ENCODE measurements at places on chromosomes 12 and 14. TPM values are rescaled to one million over a fixed set of nuclear protein-coding genes. Genes with fewer than 3 reads are reported as not detected.

- no peak for DNase-seq
Measured at GRCh38 chr14:101480747-101481530, 80.4 kb upstream of the DIO3 start.

DNA sequence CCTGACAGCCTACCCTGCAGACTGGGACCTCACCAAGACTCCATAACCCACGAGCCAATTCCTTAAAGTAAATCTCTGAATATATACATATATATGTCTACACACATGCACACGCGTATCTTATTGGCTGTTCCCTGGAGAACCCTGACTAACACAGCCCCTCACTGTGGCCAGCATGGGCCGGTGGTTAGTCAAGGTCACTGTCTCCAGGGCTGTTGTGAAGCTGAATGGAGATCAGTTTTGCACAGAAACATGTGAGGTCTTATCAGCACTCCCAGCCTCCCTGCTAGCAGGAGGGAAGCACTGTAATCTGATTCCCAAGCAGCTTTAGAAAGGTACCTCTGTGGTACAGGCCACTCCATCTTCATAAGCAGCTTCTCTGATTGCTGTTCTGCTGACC, 46.6 kb upstream of the PLEKHG6 start:
- no peak for DNase-seq

- no peak for DNase-seq
Measured at GRCh38 chr12:101795786-101796185, 35.0 kb downstream of the GNPTAB start.

DNA sequence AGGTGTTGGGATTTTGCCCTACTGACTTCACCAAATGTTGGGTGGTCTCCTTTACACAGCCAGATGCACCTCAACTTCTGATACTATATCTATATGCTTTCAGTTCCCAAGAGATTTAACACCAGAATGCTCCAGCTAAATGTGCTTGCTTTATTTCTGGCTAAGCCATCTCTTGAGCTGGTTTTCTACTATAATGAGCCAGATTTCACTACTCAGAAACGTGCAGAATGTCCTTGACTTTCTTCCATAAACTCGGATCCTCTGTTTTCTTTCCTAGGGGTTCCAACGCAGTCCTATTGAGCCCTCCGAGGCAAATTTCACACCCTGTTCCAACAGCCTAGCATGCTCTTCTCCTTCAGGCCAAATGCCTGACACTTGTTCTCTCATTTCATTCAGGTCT, 200.3 kb downstream of the DPY19L2 start:
- no peak for DNase-seq

- no peak for DNase-seq
Measured at GRCh38 chr12:93300611-93301021, 77.1 kb upstream of the NUDT4 start.

- DNase-seq = peak; percentile 11
Measured at GRCh38 chr12:69688471-69689427, 10.4 kb downstream of the BEST3 start.

GRCh38 chr14:68707482-68707881, 85.4 kb downstream of the ZFP36L1 start:
- no peak for DNase-seq

GRCh38 chr14:101353422-101353821, 207.9 kb upstream of the DIO3 start:
- DNase-seq = no peak

- DNase-seq = no peak
Measured at GRCh38 chr14:70897464-70897863, 9.8 kb upstream of the PCNX1 start.

GRCh38 chr14:93430315-93431035, at the start of gene UNC79:
Gene UNC79, plus strand, starts transcription at chr14:93430939. Its CDS starts 91 bp downstream, at chr14:93431030.
- peak; percentile 43 for DNase-seq

DNA sequence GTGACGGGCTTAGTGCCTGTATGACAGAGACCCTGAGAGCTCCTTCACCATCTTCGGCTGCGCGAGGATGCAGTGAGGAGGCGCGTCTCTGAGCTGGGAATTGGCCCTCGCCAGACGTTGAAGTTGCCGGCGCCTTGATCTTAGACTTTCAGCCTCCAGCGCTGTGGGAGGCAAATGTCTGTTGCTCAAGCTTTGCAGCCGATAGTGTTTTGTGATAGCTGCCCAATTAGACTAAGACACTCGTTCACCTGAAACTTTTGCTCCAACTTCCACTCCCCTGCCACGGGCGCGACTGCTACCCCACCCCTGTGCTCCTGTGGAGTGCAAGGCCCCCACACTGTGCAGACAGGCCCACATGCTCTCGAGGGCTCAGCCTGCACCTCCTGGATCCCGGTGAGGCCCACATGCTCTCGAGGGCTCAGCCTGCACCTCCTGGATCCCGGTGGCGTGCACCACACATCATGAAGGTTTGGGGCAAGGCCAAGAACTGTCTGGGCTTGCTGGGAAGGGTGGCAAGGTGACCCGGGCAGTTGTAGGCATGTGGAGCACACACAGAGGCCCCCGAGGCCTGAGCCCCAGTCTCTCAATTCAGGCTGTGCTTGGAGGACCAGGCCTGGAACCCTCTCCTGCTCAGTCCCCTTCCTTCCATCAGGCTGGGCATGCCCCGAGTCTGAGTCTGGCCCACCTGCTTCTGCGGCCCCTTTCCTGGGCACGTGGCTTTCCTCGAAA, 324.6 kb downstream of the TMEM121 start:
- peak; percentile 27 for DNase-seq

- DNase-seq = no peak
Measured at GRCh38 chr12:7981446-7981845, 45.5 kb upstream of the SLC2A3 start.

DNA sequence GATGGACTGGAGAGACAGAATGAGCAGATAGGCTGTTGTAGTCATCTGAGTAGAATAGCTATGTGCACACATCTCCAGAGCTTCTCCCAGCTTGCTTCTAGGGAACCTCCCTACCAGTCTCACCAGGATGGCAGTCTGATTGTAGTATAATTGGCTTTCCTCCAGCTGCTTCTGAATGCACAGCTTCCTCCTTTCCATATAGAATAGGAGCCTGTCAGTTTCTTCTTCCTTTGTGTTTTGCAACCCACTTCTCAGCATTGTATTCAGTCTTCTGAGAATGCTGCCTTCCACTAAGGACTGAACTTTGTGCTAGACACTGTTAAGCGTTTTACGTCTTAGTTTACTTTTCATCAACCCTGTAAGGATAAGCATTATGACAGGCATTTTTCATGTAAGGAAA, 2.2 kb upstream of the CSAD start:
- no peak for DNase-seq

DNA sequence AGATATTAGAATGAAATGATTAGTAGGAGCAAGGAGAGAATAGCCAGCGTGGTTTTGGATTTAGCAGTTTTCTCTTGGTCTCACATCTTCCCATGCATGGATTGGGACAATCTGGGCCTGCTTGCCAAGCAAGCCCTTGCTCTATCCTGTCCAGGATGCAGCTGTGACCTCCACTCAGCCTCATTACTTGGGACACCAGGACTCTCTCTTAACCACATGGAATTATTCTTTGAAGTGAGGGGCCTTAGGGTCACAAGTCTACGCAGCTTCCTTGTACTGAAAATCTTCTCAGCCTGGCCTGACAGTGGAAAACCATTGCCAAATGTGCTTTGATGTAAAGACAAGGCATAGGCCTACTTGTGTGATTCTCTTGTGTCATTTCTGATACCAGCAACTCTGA, 28.0 kb upstream of the DCN start:
- no peak for DNase-seq

GRCh38 chr12:64757771-64758170, 1.4 kb downstream of the GNS start:
- no peak for DNase-seq

- DNase-seq = no peak
Measured at GRCh38 chr14:23307687-23308644, 1.3 kb downstream of the BCL2L2 start.

GRCh38 chr12:94333396-94333795, 126.3 kb downstream of the CEP83 start:
- DNase-seq = no peak

DNA sequence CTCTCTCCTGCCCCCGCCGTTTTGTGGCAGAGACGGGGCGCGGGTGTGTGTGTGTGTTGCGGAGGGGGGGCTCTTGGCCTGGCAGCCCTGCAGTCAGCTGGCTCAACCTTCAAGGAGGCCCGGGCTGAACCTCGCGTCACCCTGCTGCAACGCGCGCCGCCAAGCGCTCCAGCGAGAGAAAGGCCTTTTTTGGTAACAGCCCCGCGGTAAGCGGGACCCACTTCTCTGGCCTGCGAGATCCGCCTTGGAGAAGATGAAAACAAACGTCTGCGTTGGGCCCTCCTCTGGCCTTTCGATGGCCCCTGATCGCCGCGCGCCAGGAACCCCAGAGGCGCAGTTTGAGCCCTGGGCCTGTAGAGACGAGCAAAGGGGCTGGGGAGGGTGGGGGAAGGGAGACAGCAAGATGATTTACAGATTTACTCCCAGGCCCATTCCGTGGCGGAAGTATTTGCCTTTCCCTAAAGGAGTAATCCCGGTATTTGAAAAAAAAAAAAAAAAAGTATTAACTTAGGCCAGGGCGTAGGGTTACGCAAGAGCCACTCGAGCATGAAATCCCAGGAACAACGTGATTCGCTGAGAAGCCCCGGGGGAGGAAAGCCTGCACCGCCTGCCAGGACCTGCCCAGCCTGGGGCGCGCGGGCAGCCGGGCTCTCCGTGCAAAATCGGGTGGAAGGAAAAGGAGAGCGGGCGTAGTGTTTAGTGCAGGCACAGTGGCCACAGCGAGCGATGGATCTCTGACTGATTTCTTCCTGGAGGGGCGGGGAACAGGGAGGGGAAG, 4.5 kb upstream of the IRF2BPL start:
- peak; percentile 96 for DNase-seq

GRCh38 chr14:65225299-65226159, 123.2 kb upstream of the MAX start:
- DNase-seq = no peak

- DNase-seq = no peak
Measured at GRCh38 chr14:64733321-64733720, 29.1 kb downstream of the PLEKHG3 start.

- no peak for DNase-seq
Measured at GRCh38 chr12:22803725-22804124, 178.8 kb downstream of the ETNK1 start.

DNA sequence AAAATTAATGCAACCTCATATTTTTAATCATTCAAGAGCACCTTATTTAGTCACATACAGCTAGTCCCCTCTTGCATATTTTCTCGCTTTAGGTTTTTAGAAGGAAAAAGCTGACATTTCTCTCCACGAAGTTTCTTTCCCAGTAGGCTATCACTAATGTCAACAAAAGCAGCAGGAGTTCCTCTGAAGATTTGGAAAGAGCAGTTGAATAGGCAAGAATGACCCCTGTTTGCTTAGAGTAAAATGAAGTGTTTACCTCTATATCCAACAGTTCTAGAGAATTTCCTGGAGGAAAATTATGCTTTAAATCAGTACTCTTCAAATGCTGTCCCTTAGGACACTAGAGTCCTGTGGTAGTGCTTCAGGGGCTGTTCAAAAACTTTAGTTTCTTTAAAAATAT, 188.1 kb upstream of the PRKD1 start:
- DNase-seq = no peak

- DNase-seq = no peak
Measured at GRCh38 chr12:98799146-98799810, 154.2 kb downstream of the APAF1 start.

DNA sequence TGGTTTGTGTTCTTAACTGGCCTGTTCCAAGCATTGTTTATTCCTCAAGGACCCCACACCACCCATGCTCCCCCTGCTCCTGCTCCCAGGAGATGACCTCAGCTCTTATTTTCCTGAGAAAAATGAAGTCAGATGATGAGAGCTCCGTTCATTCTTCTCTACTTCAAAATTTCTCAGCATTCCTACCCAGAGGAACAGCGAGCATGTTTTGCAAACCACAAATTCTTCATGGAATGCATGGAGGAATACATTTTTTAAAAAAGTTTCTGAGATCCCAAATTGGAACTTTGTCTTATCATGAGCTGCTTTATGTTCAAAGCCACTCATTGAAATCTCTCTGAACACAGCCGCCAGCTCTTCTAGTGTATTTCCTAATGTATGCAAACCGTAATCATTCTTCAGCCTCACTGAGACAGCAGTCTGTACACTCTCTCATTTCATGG, 44.9 kb downstream of the SYNE2 start:
- DNase-seq = no peak

- no peak for DNase-seq
Measured at GRCh38 chr12:32794281-32794680, 38.6 kb upstream of the YARS2 start.

DNA sequence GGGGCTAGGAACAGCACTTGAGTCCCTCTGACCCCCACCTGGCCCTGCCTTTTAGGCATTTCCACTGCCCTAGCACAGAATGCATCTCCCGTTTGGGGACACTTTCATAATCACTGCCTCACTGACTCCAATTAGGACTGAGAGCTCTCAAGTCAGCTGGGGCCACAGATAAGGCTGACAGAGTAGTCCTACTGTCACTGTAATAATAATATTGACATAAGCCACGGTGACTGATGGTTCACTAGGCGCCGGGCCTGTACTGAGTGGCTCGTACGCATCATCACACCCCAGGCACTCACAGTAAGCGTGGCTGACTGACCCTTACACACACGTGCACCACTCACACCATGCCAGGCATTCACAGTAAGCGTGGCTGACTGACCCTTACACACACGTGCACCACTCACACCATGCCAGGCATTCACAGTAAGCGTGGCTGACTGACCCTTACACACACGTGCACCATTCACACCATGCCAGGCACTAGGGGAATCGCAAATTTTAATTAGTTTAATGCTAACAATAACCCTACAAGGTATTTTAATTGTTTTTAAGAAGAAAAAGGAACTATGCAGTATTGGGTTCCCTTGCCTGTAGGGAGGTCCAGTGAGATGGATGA, 87.7 kb downstream of the CHGA start:
- DNase-seq = no peak

- peak; percentile 50 for DNase-seq
Measured at GRCh38 chr14:96567289-96567899, 65.2 kb downstream of the PAPOLA start.

DNA sequence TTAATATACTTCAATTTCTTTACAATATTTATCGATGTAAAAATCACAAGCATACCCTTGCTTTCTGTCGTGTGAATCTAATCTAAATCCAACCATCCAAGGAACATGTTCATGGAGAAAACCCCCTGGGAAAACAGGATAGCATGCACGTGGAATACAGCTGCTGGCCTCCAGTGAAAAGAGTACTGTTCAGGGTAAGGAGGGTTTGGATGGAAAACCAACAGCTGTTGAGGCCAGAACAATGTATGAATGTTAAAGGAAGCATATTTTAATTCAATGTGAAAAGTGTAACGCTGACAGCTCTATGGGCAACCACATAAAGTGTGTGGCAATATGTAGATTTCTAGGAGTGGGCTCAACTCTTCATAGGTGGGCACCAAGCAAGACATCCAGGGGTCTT, 344.0 kb downstream of the TMEM132D start:
- DNase-seq = no peak

- DNase-seq = no peak
Measured at GRCh38 chr12:55828357-55828756, 1.0 kb downstream of the DNAJC14 start.

STYK1 gene
- total RNA-seq = 1.9 TPM

CD69 gene
- total RNA-seq = 6.5 TPM

DPF3 gene
- total RNA-seq = 1.7 TPM

PRB2 gene
- total RNA-seq = not detected

HCAR1 gene
- total RNA-seq = 0.47 TPM

OR4E2 gene
- not detected for total RNA-seq

CLEC2A gene
- total RNA-seq = not detected

SLC7A8 gene
- total RNA-seq = 38.5 TPM

TAS2R42 gene
- total RNA-seq = not detected

GLT1D1 gene
- 1.0 TPM for total RNA-seq

CDCA3 gene
- 2.0 TPM for total RNA-seq

NPC2 gene
- total RNA-seq = 967 TPM

CDK4 gene
- total RNA-seq = 130 TPM

Measured in left lung (tissue), 14 donors.